ENCODE measurements at places on chromosomes 6 and 20.

DNA sequence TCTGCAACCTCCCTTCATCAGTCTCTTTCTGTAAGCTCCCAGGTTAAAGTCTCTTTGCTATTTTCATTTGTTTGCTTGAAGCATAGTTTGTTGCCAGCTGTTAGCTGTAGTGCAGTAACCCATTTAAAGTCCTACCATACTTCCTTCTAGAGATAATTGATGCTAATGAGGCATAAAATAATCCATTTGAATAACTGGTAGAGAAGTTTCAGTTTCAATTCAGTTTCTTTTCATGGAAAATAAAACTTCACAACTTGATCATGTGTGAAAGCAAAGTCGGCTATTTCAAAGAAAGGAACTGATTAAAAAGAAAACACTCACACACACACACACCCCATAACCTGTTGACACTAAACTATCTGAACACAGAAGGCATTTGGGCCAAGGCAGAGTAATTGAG, 68.5 kb upstream of the TENT5A start:
- H3K27ac ChIP-seq = no peak overlapping the region
- DNase-seq = no peak
- H3K4me3 ChIP-seq = no peak overlapping the region
- peaks cover 7% of the 10 kb centered on the region for H3K27me3 ChIP-seq

GRCh38 chr20:38290829-38291814, 12.8 kb upstream of the BPI start:
- peaks cover 10% of the 10 kb centered on the region for H3K27me3 ChIP-seq
- no peak for DNase-seq
- H3K4me1 ChIP-seq = no peaks in the 10 kb centered on the region
- no peak overlapping the region for H3K4me3 ChIP-seq

DNA sequence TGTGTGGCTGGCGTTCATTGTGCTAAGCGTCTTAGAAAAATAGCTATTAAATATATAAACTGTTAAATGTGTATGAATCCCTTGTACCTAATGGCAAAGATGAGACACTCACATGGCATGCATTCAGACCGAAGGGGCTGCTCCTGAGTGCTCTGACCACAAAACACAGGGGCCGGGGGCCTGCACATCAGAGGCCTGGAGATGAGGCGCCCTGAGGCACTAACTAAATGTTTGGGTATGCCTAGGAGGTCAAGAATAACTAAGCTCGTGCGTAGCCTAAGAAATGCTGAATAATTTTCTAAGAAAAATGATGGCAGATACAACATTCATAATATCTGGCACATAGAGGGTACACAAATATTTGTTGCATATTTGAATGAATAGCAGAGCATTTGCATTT, 92.5 kb downstream of the PSMB1 start:
- peaks cover 2% of the 10 kb centered on the region for H3K27me3 ChIP-seq
- H3K36me3 ChIP-seq = no peaks in the 10 kb centered on the region
- no peak for DNase-seq
- H3K4me3 ChIP-seq = no peak overlapping the region

DNA sequence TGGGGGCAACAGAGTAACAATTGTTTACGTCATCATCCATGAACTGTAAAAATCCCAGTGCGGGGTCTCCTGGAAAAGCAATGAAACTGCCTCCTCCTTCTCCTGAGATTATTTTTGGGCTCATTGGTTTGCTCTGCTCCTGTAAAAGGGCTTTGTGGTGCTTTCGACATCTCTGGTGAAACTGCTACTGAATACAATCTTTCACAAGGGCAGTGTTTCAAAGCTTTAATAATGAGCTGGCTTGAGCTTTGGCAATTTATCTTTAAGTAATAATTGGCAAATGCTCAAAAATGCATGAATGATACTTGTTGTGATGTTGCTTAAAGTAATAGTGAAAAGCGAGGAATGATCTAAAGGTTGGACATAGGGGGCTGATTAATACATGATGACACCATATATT, 43.5 kb upstream of the ENPP1 start:
- H3K4me3 ChIP-seq = no peak overlapping the region
- peaks cover 6% of the 10 kb centered on the region for H3K27me3 ChIP-seq
- no peak overlapping the region for H3K27ac ChIP-seq
- no peak for DNase-seq
- H3K36me3 ChIP-seq = no peaks in the 10 kb centered on the region

DNA sequence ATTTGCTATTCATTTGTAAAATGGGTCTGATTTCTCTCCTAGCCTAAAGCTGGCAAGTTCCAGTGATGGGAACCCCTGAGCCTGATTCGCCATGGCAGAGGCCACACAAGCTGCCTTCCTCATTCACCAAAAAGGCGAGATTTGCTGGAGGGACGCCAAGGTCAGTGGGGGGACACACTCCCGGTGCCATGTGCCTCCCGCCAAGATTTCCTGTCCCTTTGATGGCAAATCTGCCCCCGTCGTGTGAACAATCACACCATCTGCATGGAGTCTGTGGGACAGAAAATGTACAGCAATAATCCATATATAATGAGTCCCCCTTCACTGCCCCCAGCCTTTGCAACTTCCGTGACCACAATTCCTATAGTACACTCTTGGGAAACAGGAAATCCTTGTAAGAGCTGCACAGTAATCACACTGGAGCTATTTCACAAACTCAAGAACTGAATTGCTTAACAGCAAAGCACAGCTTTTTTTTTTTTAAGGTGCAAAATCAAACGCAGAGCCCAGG, 15.7 kb upstream of the IGF2R start:
- H3K27me3 ChIP-seq = peaks cover 20% of the 10 kb centered on the region
- no peaks in the 10 kb centered on the region for H3K4me1 ChIP-seq
- no peak overlapping the region for H3K4me3 ChIP-seq
- DNase-seq = no peak

- H3K27me3 ChIP-seq = peaks cover 1% of the 10 kb centered on the region
- DNase-seq = no peak
- H3K4me3 ChIP-seq = no peak overlapping the region
- no peak overlapping the region for H3K27ac ChIP-seq
- no peaks in the 10 kb centered on the region for H3K36me3 ChIP-seq
These were observed 161.5 kb upstream of the STXBP5 start for GRCh38 chr6:147042679-147043078.
